HFF-Myc (cell line): ENCODE measurements at places on chromosomes 12 and 14.
A peak's percentile ranks its signal among the peaks of the same experiment; 100 is the strongest.

GRCh38 chr12:106115440-106115839, 23.3 kb downstream of the NUAK1 start:
- DNase-seq, result no peak

GRCh38 chr12:128823216-128823915, 392 bp downstream of the SLC15A4 start:
- DNase-seq, result no peak

DNA sequence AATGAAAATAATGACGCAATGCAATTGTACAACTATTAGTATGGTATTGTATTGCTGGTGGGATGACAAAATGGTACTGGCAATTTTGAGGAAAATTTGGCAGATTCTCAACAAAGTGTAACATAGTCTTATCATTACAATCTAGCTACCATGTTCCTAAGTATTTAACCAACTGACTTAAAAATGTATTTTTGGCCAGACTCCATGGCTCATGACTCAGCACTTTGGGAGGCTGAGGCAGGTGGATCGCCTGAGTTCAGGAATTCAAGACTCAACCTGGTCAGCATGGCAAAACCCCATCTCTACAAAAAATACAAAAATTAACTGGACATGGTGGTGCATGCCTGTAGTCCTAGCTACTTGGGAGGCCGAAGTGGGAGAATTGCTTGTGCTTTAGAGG, 1409.5 kb downstream of the AACS start:
- no peak for DNase-seq

GRCh38 chr12:4769073-4769472, 48.9 kb downstream of the GALNT8 start:
- DNase-seq, result no peak

- no peak for DNase-seq
Observed at GRCh38 chr12:5784462-5785130, 160.5 kb downstream of the ANO2 start.

DNA sequence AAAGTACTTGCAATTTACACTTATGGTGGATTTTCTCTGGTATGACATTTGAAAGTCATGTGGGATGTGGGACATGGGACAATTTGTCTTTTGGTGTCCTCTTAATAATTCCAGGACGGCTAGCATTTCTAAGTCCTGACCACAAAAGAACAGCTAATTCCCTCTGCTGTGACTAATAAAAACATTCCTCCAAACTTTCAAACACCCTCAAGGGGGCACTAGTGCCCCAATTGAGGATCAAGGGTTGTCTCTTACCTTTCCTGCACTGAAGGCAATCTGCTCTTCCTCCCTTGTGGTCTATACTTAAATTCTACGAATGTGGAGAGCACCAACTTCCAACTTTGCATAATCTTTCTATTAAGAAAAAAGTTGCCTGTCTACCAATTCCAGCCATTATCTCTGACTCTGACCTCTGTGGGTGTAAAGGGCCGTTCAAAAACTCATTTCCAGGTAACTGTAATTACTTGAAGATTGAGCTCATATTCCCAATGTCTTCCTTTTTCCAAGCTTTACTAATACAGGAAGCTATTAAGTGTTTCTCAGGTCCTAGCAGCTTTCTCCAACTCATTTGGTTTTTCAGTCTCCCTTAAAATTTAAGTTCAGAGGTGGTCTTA, 210.2 kb downstream of the PTPRO start:
- DNase-seq, result peak; percentile 51

- DNase-seq, result no peak
Observed at GRCh38 chr14:22313172-22313801, 275.7 kb downstream of the DAD1 start.

- DNase-seq, result no peak
Observed at GRCh38 chr12:127170226-127171180, 1096.5 kb upstream of the TMEM132C start.

DNA sequence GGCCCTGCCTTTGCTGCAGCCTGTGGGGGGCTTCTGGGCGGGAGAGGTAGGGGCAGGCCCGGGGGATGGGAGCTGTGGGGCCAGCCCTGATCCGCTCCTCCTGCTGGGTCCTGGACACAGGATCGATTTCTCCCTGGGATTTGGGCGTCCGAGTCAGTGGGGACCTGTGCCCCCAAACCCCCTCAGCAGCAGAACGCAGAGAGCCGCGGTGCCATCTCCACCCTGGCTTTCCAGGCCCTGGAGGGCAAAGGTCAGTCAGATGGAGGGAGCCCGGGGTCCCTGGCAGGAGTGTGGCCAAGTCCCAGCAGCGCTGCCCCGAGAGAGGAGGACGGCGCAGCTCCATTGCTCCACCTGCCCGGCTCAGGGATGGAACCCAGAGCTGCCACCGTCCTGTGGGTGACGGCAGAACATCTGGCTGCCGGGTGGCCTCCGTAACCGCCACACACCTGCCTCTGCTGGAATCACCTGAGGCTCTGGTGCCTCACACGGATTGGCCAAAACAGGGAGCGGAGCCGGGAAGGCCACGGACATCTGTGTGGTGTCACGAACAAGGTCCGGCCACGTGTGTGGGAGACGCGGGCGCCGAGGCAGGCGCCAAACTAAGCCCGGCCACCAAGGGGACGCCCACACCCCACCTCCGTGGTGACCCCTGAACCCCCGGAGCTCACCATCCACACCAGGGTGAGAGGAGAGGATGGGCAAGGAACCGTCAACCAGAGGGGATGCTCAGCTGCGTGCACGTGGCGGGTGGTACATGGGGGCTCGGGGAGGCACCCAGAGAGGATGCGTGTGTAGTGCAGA, 80.3 kb upstream of the FBRSL1 start:
- DNase-seq, result no peak

DNA sequence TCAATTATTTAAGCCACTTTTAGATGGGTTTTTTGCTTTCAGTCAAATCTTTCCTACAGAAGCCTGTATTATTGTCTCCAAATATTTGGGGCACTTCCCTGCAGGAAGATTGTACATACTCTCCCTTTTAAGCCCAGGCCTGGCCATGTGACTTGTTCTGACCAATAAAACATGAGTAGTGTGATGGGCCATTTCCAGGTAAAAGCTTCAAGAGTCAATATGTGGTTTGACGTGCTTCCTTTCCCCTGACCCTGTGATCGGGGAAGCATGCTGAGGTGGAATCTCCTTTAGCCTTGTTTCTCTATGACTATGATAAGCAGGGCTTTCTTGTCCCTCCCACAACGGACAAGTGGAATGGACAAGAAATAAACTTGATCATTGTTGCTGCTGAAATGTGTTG, 14.2 kb upstream of the NIN start:
- no peak for DNase-seq

DNA sequence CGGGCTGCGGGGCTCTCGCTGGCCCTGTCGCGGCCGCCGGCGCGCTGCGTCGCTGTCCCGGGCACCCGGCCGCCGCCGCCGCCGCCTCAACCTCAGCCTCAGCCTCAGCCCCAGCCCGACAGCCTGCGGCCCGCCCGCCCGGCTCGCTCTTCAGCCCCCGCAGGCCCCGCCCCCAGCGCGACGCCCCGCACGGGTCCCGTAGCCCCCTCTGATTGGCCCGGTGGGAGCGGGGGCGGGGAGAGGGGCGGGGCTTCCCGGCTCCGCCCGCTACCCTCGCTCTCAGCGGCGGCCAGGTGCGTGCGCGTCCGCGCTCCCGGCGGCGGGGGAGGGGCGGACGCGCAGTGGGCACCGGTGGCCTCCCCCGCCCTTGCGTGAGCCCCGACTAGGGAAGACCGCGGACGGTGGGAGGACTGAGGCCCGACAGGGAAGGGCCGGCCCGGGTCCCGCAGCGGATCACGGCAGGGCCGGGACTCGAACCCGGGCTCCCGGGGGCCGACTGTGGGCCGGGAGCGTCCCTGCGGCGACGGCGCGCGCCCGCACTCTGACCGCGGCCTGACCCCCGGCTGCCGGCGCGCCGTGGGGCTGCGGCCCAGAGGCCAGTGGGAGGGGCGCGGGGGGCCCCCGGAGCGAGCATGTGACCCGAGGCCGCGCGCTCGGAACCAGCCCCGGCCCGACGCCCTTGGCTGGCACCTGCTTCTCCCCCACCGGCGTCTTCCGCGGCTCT, at the start of gene PPP1R13B:
TSS of gene PPP1R13B (minus strand) at position 125 of the 724 bp plus-strand sequence. CDS start 268 bp downstream, outside the sequence.
- DNase-seq, result peak; percentile 24

DNA sequence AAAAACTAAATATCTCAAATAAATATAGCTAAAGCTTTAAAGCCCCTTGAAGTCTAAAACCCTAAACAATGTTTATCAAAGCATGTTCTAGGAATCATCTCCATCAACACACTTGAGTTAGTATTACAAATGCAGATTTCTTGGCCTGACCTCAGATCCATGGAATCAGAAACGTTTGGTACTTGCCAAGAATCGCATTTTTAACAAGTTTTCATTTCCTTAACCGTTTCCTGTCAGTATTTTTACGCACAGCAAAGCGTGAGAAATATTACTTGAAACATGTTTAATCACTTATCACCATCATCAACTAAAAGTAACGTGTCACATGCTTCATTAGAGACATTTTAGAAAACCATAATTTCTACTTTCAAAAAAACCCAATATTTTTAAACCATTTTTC, 9.7 kb downstream of the SLCO1C1 start:
- no peak for DNase-seq

GRCh38 chr12:116265351-116266147, 11.9 kb downstream of the MED13L start:
- DNase-seq, result no peak

DNA sequence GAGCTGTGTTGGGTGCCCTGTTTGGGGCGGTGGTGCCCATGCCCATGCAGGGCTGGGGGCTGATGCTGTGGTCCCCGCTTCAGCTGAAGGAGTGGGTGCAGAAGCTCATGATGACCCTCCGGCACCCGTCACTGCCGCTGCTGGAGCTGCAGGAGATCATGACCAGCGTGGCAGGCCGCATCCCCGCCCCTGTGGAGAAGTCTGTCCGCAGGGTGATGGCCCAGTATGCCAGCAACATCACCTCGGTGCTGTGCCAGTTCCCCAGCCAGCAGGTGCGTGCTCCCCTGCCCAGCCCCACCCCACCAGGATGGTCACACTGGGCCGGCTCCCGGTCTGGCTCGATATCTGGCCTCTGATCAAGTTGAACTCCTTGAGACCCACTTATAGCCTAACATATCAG, 92.7 kb downstream of the ACACB start:
- DNase-seq, result no peak

- no peak for DNase-seq
Observed at GRCh38 chr14:82757776-82758175, 1224.1 kb upstream of the SEL1L start.

DNA sequence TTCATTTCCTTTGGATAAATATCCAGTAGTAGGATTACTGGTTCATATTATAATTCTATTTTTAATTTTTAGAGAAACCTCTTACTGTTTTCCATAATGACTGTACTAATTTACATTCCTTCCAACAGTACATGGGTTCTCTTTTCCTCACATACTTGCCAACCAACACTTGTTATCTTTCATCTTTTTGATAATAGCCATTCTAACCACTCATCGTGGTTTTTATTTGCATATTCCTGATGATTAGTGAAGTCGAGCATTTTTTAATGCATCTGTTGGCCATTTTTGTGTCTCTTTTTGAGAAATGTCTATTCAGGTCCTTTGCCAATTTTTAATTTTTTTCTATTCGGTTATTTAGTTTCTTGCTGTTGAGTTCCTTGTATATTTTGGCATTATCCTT, 457.7 kb upstream of the PDE3A start:
- DNase-seq, result no peak

GRCh38 chr12:129339336-129339735, 486.1 kb downstream of the GLT1D1 start:
- DNase-seq, result no peak

DNA sequence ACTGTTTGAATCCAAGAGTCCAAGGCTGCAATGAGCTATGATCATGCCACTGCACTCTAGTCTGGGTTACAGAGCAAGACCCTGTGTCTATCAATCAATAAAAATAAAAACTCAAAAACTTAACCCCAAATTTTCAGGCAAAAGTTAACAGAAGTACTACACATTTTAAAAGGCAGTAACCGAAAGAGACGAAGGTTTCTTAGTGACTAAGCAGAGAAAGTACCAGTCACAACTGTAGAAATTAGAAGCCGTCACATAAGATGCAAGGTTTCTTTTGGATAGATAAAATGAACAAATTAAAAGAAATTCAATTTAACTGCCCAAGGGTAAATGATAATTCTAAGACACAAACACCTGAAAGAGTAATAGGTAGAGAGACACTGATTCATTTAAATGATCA, 103.5 kb downstream of the MED13L start:
- DNase-seq, result no peak

GRCh38 chr14:29453045-29453444, 474.6 kb downstream of the PRKD1 start:
- DNase-seq, result no peak

GRCh38 chr14:32734261-32734660, 204.4 kb upstream of the NPAS3 start:
- no peak for DNase-seq

DNA sequence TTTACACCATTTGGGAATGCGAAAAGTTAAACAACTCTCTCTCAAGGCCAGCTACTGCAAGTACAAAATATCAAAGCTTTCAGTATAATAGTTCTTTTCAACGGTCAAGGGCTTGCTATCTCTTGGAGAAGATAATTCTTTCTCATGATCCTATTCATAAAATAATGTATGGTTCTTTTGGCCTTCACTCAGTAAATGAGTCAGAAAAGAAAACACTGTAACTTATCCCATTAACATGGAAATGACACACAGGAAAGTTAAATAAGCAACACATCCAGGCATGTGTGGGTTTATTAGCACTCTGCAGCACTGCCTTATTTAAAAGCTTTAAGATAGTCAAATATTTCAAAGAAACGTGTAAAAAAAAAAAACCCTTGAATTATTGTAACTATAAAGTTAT, 36.9 kb downstream of the ZFC3H1 start:
- no peak for DNase-seq

GRCh38 chr12:10741845-10742244, 18.7 kb upstream of the YBX3 start:
- DNase-seq, result no peak

DNA sequence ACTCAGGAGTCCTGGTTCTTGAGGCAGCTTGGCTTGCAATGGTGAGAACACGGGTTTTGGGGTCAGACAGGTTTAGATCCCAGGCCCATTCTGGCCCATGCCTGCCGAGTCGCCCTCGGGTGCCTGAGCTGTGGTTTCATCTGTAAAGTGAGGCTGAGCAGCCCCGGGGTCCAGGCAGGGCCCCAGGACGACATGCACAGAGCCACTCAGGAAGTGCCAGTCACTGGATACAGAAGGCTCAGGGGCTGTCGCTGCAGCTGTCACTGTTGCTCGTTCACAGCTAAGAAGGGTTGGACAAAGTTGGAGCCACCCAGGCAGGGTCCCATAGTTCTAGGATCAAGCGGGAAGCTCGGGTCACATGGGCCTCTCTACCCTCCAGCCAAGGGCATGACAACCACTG, 403.1 kb downstream of the BCL11B start:
- DNase-seq, result no peak

- DNase-seq, result no peak
Observed at GRCh38 chr12:59651229-59651920, 55.5 kb downstream of the SLC16A7 start.

GRCh38 chr14:75366963-75367362, 60.9 kb upstream of the JDP2 start:
- no peak for DNase-seq

GRCh38 chr14:59679872-59680271, 103.3 kb upstream of the CCDC175 start:
- DNase-seq, result no peak

DNA sequence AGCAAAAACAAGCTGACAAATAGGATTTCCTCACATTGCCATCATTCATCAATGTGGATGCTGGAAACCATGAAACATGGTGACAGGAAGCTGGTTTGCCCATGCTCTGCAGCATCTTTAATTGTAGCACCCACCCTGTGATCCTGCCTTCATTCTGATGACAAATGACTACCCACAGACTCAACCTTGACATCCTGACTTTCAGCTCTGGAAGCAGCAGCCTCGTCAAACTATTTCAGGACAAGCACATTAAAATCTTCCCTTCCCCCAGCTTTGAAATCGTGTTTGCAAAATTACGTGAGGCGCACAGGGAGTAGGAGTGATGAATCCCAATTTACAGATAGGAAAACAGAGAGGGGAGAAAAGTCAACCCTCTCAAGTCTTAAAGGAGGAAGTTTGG, 285.5 kb downstream of the GLT1D1 start:
- no peak for DNase-seq
